ENCODE measurements at places on chromosomes 4 and X. TPM values are rescaled to one million over a fixed set of nuclear protein-coding genes. Genes with fewer than 3 reads are reported as not detected.

The ZNF330 gene
- total RNA-seq, result 62.9 TPM

The TMPRSS11A gene
- total RNA-seq, result not detected

The FGFRL1 gene
- 15.5 TPM for total RNA-seq

The HHIP gene
- total RNA-seq, result not detected

The NSUN7 gene
- 0.23 TPM for total RNA-seq

The MAGEA4 gene
- total RNA-seq, result not detected

The C4orf36 gene
- not detected for total RNA-seq

The CXCL5 gene
- not detected for total RNA-seq

- H3K4me3 ChIP-seq, result peak within 1 kb of the TSS; percentile 95
- H3K36me3 ChIP-seq, result peaks cover 21% of the 10 kb centered on the region
- H3K4me1 ChIP-seq, result peaks cover 70% of the 10 kb centered on the region
- H3K27ac ChIP-seq, result peak within 1 kb of the TSS; percentile 92
Observed at GRCh38 chrX:24149351-24150050, at the start of gene ZFX. Gene ZFX (plus strand): TSS chrX:24149729. CDS start chrX:24172743, 23,014 bp downstream.

DNA sequence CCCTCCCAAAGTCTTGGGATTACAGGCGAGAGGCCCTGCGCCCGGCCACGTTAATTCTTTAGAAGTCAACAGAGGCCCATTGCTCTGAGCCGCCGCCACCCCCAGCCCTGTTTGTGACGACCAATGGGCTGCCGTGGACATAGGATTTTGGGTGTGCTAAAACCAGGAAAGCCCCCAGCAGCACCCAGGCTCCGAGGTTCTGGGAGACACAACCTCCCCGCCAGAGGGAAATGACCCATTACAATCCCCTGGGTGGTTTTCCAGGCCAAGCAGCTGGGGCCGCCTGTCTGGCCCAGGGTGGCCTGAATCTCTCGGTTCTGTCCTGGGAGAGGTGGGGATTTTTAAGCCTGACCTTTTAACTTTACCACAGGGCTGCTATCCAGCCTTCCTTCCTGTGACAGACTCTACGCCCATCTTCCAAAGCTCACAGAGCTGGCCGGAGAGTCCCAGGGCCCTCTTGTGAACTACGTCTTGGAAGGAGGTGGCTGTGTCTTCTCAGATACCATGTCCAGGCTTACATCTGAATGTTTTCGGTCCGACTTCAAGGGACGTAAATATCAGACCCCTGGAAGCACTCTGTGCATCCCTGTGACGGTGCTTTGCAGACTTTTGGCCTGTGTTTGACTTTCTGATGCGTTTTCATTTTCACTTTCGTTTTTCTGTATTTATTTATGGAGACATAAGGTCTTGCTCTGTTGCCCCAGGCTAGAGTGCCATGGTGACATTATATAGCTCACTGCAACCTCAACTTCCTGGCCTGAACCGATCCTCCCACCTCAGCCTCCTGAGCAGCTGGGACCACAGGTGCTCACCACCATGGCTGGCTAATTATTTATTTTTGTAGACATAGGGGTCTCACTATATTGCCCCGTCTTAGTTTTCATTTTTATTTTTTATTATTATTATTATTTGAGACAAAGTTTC is 36.0 kb downstream of the P2RY8 start:
- H3K27me3 ChIP-seq, result no peaks in the 10 kb centered on the region
- DNase-seq, result peak; percentile 30
- H3K4me1 ChIP-seq, result peaks cover 28% of the 10 kb centered on the region

GRCh38 chrX:40331762-40332161 is 234.0 kb upstream of the BCOR start:
- no peaks in the 10 kb centered on the region for H3K4me1 ChIP-seq
- peaks cover 2% of the 10 kb centered on the region for H3K27me3 ChIP-seq
- DNase-seq, result no peak

- no peaks in the 10 kb centered on the region for H3K36me3 ChIP-seq
- no peaks in the 10 kb centered on the region for H3K4me1 ChIP-seq
- peaks cover 7% of the 10 kb centered on the region for H3K27me3 ChIP-seq
- no peak for DNase-seq
- H3K4me3 ChIP-seq, result no peak overlapping the region
Observed at GRCh38 chr4:146927695-146928094, 18.0 kb downstream of the TTC29 start.

- H3K4me1 ChIP-seq, result no peaks in the 10 kb centered on the region
- H3K4me3 ChIP-seq, result no peak overlapping the region
- no peak overlapping the region for H3K27ac ChIP-seq
- no peak for DNase-seq
Observed at GRCh38 chrX:109600237-109600651, 24.7 kb downstream of the KCNE5 start.

DNA sequence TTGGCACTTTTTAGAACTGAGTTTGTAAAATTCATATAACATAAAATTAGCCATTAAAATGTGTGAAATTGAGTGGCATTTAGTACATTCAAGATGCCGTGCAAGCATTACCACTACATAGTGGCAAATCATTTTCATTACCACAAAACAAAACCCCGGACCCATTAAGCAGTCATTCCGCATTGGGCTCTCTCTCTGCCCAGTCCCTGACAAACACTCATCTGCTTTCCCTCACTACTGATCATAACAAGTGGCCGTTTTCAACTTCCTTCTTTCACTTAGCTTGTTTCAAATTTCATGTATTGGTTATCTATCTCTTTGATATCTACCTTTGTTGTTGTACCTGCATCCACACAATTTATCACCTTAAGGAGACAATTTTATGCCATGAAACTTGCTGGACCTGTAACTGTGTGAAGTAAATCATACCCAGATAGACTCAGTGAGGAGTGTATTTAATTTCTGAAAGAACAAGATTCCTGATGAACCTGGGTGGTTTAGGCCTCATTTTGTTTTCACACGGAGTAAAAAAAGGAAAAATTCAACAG is 202.1 kb downstream of the OR13H1 start:
- no peak for DNase-seq
- peaks cover 27% of the 10 kb centered on the region for H3K36me3 ChIP-seq
- no peak overlapping the region for H3K27ac ChIP-seq
- H3K27me3 ChIP-seq, result no peaks in the 10 kb centered on the region
- H3K4me1 ChIP-seq, result no peaks in the 10 kb centered on the region

- peaks cover 67% of the 10 kb centered on the region for H3K4me1 ChIP-seq
- H3K4me3 ChIP-seq, result no peak overlapping the region
- peaks cover 24% of the 10 kb centered on the region for H3K36me3 ChIP-seq
Observed at GRCh38 chrX:19552793-19553192, 37.5 kb upstream of the MAP3K15 start.

- peaks cover 40% of the 10 kb centered on the region for H3K4me1 ChIP-seq
- no peak overlapping the region for H3K27ac ChIP-seq
- H3K27me3 ChIP-seq, result peaks cover 3% of the 10 kb centered on the region
- no peaks in the 10 kb centered on the region for H3K36me3 ChIP-seq
Observed at GRCh38 chrX:70030301-70030767, 19.4 kb downstream of the AWAT2 start.

DNA sequence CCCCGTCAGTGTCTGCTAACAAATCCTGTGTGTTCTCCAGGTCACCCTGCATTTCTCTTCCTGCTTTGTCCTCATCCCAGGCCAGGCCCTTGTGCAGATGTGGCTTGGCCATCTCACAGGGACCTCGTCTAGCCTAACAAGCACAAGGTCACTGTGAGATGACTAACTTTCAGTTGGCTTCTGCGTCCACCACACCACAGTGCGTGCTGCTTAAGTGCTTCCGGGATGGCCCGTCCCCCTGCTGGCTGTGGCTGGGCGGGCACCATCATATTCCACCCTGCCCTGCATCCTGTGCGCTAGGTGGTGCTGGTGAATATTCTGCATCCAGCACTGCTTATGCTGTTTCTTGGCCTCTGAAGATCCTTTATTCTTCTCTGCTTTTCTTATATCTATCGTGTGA is 33.8 kb downstream of the RBBP7 start:
- DNase-seq, result no peak
- no peak overlapping the region for H3K4me3 ChIP-seq
- no peaks in the 10 kb centered on the region for H3K4me1 ChIP-seq
- H3K27me3 ChIP-seq, result no peaks in the 10 kb centered on the region
- peaks cover 15% of the 10 kb centered on the region for H3K36me3 ChIP-seq

- H3K27me3 ChIP-seq, result no peaks in the 10 kb centered on the region
- DNase-seq, result no peak
Observed at GRCh38 chrX:34294665-34295064, 162.6 kb upstream of the FAM47A start.

GRCh38 chr4:60605646-60606354 is 594.3 kb upstream of the ADGRL3 start:
- no peaks in the 10 kb centered on the region for H3K4me1 ChIP-seq
- H3K27ac ChIP-seq, result no peak overlapping the region
- no peaks in the 10 kb centered on the region for H3K27me3 ChIP-seq
- no peak overlapping the region for H3K4me3 ChIP-seq
- H3K36me3 ChIP-seq, result no peaks in the 10 kb centered on the region

- no peak overlapping the region for H3K27ac ChIP-seq
- DNase-seq, result no peak
- no peak overlapping the region for H3K4me3 ChIP-seq
- H3K27me3 ChIP-seq, result peaks cover 5% of the 10 kb centered on the region
- H3K36me3 ChIP-seq, result no peaks in the 10 kb centered on the region
Observed at GRCh38 chrX:40844471-40844870, 109.1 kb upstream of the MED14 start.

DNA sequence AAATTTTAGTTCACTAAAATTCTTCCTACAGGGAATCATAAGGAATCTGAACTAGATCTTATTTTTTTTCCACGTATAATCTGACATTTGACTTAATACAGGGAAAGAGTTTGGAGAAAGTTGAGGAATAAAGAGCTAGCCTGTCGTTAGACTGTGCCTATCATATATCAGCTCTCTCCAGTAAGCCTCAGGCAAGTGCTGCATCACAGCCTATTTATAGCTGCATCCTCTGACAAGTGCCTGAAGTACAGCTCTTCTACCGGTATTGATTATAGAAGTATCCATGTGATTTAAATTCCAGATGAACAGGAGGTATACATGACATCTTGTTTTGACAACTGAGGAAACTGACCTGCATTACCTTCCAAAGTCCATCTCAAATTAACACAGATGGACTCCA is 248.9 kb downstream of the TLL1 start:
- H3K4me1 ChIP-seq, result no peaks in the 10 kb centered on the region
- DNase-seq, result no peak
- no peak overlapping the region for H3K27ac ChIP-seq
- no peaks in the 10 kb centered on the region for H3K27me3 ChIP-seq

DNA sequence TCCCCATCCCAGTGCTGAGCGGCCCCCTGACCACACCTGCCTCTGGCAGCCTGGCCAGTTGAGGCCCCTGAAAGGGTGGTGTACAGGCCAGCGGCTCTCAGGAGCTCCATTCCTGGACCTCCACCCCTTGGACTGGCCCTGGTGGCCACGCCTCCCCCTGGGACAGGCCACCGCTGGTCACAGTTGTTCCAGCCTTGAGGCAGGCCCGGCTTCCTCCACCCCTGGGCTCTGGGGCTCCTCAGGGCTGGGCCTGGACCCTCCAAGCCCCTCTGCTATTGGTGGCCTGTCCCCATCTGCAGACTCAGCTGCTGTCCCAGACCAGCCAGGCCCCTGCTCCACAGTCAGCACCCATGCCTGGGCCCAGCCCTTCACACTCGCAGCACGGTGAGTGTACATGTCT is 93.2 kb upstream of the NKX1-1 start:
- no peak for DNase-seq
- no peaks in the 10 kb centered on the region for H3K27me3 ChIP-seq
- H3K36me3 ChIP-seq, result no peaks in the 10 kb centered on the region
- H3K4me3 ChIP-seq, result no peak overlapping the region
- no peaks in the 10 kb centered on the region for H3K4me1 ChIP-seq
- no peak overlapping the region for H3K27ac ChIP-seq

GRCh38 chr4:26884026-26884425 is 23.4 kb downstream of the STIM2 start:
- H3K27me3 ChIP-seq, result no peaks in the 10 kb centered on the region
- DNase-seq, result no peak
- peaks cover 83% of the 10 kb centered on the region for H3K4me1 ChIP-seq

GRCh38 chrX:87583679-87584078 is 66.1 kb downstream of the KLHL4 start:
- H3K27ac ChIP-seq, result no peak overlapping the region
- no peak overlapping the region for H3K4me3 ChIP-seq
- no peaks in the 10 kb centered on the region for H3K27me3 ChIP-seq
- H3K36me3 ChIP-seq, result no peaks in the 10 kb centered on the region
- H3K4me1 ChIP-seq, result no peaks in the 10 kb centered on the region
- no peak for DNase-seq

DNA sequence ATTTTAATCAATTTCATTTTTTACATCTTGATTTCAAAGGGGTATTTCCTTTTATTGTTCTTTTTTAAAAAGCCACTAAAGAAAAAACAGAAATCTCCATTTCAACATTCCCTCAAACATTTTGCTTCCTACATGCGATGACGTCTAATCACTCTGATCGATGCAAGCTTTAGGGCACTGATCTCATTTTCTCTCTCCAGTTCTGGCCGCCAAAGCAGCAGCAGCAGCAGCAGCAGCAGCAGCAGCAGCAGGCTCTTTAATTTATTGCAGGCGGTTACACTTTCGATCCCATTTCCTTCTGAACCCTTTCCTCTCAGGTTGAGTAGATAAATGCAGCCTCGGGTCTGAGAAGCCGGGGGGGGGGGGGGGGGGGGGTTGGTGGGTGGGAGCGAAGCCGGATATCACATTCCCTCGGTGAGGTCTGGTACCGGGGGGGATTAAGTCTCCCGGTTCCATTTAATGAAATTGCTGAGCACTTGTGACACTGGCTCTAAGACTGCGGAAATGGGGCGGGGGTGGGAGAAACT is 3.4 kb upstream of the PCDH7 start:
- H3K27me3 ChIP-seq, result peaks cover 33% of the 10 kb centered on the region
- H3K4me1 ChIP-seq, result peaks cover 20% of the 10 kb centered on the region
- peak overlapping the region; percentile 48 for H3K27ac ChIP-seq

GRCh38 chrX:123960956-123961267 is 594 bp upstream of the STAG2 start:
- peaks cover 36% of the 10 kb centered on the region for H3K4me1 ChIP-seq
- H3K36me3 ChIP-seq, result peaks cover 5% of the 10 kb centered on the region
- peaks cover 2% of the 10 kb centered on the region for H3K27me3 ChIP-seq
- no peak for DNase-seq
- peak overlapping the region; percentile 95 for H3K4me3 ChIP-seq
- H3K27ac ChIP-seq, result peak overlapping the region; percentile 98

- no peaks in the 10 kb centered on the region for H3K27me3 ChIP-seq
- H3K27ac ChIP-seq, result no peak overlapping the region
- no peaks in the 10 kb centered on the region for H3K36me3 ChIP-seq
- H3K4me1 ChIP-seq, result peaks cover 8% of the 10 kb centered on the region
Observed at GRCh38 chrX:46311581-46312120, 233.6 kb downstream of the ZNF674 start.

DNA sequence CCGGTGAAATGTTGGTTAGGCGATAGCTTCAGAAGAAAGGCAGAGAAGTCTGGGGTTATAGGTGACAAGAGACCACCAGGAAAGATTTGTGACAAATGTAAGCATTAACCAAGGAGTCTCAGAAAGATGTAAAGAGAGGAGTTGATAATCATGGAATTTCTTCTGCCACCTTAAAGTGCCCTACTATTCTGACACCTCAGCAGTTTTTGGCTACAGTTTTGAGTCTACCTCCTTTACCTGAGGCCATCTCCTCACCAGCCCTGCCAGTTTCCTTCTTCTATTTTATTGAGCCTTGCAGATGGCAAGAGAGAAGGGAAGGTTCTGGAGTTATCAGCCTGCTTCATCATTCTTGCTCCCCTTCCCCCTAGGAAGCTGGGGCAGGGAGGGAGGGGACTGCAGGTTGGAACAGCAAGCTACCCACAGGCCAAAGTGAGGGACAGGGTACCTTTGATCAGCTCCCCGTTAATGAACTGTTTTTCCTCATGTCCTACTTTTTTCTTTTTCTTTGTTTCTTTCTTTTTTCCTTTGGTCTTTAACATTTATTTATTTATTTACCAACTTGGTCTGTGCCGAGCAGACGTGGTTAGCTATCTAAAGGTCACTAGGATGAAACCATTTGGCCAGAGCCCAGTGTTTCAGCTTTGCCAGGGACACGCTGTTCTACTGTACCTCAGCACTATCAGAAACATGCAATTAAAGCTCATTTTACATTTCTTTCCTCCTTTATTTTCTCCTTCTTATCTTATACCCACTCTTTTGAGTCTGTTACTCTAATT is 438.7 kb upstream of the AR start:
- no peak for DNase-seq
- no peaks in the 10 kb centered on the region for H3K36me3 ChIP-seq
- H3K4me3 ChIP-seq, result no peak overlapping the region
- no peak overlapping the region for H3K27ac ChIP-seq
